ENCODE measurements at places on chromosomes 11 and 22. TPM values are rescaled to one million over a fixed set of nuclear protein-coding genes. Genes with fewer than 3 reads are reported as not detected.

DNA sequence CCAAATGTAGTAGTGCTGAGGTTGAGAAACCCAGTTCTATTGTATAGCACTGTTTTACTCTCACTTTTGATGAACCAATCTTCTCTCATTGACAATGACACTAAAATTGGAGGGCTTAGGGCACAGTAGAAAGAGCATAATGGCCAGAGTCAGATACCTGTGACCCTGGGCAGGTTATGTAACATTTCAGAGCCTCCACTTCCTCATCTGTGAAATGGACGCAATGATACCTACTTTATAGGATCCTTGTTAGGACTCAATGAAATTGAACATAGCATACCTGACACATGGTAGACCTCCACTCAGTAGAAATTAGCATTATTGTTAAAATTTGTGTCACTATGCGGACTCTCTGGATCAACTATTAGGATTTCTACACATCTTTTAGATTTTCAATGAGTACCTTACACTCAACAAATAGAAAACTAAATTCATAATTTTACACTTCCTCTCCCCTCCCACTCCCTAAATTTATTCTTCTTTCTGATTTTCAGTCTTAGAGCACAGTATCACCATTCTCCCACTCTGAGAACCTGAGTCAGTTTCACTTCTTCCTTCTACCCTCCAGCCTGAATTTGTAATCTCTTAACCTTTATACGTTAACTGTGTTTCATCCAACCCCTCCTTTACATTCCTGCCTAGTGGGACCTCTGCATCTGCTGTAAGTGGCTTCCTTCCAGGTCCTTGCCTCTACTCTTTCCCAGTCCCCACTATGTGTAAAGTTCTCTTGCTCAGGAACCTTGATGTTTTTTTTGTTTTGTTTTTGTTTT, 78.3 kb downstream of the MICAL2 start:
- DNase-seq: no peak

GRCh38 chr11:61787928-61788491, 4.4 kb downstream of the TMEM258 start:
- DNase-seq: no peak

DNA sequence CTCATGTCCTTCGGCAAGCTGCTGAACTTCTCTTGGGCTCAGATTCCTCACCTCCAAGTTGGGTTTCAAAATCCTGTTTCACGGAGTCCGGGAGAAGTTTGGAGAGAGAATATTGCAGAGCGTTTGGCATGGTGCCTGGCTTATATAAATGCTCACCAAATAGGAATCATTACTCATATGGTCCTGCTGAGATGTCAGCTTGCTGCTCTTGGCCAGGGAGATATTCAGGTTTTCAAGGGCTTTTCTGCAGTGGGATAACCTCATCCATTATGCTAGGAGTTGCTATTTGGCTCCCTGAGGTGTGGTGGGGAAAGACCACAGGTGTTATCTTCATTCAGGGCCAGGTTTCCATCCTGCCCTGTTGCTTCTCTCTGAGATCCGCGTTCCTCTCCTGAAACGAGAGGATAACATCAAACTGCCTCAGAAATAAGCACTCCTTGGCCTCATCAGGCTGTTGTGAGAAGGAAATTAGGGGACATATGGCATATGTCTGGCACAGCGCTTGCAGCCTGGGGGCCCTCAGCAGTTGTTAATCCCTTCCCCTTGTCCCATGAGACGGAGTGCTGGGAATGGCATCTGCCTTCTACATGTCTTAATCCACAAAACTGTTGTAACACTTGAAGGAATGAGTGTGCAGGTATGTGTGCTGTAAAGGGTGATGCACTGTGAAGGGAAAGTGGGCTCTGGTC, 29.9 kb upstream of the ACER3 start:
- DNase-seq: no peak

DNA sequence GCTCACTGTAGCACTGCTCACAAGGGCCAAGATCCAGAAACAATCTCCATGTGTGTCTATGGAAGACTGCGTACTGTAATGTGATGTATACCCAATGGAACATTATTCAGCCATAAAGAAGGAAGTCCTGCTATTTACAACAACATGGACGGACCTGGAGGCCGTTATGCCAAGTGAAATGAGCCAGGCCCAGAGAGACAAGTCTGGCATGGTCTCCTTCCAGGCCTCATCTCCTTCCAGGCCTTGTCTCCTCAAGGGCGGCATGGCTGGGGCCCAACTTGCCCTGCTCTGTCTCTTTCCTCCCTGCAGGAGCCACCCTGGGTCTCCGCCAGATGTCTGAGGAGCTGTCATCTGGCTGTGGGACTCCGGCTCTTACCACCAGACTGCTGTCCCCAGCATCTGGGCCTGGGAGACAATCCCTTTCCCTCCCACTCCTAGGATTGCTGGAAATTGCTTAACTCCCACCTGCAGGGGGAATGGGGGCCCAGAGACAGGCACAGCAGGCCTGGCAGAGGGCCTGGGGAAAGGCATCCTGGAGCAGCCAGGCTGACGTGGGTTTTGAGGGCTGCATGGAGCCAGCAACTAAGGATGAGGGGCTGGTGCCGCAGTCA, 1326.6 kb downstream of the TBC1D22A start:
- no peak for DNase-seq

DNA sequence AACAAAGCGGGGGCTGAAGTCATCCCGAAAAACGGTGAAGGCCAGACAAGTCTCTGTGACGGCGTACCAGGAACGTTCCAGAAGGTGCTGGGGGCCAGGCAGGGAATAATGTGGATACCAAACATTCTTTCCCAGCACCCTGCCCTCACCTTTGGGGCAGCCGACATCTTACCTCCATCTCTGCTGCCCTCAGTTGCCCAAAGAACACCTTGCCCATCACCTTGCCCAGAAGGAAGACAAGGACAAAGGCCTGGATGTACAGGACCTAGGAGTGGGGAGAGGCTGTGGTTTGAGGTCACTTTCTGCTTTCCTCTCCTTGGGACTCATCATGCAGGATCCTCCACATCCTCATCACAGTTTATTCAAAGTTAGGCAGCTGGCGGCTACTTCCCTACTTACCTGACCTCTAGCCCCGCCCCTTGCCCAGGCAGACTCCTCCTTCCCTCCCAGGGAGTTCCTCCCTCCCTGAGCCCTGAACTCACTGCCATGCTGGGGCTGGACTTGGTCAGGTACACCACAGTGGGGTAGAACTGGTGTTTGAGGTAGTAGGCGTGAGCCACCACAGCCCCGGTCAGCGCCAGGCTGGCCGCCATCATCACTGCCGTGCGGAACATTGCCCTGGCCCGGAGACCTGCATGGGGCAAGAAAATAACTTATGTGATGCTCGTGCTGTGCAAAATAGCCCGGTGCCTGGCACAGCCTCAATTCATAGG, 1.2 kb downstream of the SYVN1 start:
- peak; percentile 85 for DNase-seq

DNA sequence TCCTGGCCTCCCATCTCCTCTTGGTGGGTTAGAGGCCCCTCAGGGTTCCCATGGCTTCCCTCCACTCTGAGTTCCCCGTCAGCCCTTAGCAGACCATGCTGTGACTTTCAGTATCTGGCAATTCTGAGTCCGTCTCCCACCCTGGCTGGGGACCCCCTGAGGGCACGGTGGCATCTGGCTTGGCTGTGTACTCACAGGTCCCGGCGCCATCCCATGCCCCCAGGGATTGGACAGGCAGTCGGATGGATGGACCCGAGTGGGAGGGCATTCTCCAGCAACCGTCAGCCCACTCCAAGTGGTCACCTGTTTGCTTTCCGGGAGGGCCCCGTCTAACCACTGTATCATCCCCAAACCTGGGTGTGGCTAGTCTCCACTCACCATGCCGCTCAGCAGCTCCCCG, 24.0 kb upstream of the ABCC8 start:
- no peak for DNase-seq

DNA sequence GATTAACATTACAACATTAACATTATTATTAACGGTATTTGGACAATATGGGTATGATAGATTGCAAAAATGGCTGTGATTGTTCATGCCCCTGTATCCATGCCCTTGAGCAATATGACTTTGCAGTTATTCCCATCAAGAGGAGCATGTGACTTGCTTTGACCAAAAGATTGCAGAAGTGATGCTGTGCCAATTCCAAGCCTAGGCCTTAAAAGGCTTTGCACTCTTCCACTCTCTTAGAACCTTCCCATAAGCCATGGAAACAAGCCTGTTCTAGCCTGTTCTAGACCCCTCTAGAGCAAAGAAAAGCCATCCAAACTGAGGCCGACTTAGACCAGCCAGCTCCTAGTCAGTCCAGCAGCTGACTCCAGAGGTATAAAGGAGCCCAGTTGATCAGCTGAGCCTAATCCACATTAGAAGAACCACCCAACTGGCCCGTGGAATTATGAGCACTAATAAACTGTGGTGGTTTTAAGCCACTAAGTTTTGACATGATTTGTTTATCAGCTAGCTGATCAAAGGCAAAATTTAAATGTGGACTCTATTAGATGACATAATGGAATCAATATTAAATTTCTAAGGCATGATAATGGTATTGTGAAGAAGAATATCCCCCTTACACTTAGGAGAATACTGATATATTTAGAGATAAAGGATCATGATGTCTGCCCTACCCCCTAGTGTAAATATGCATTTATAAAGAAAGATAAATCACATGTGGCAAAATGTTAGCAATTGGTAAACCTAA, 28.6 kb downstream of the RAB30 start:
- DNase-seq: no peak

- DNase-seq: peak; percentile 10
Observed at GRCh38 chr11:116108161-116108560, 603.9 kb upstream of the CADM1 start.

GRCh38 chr11:15968461-15969130, 387.8 kb downstream of the SOX6 start:
- DNase-seq: no peak

- DNase-seq: no peak
Observed at GRCh38 chr11:118911880-118912741, 13.6 kb downstream of the BCL9L start.

DNA sequence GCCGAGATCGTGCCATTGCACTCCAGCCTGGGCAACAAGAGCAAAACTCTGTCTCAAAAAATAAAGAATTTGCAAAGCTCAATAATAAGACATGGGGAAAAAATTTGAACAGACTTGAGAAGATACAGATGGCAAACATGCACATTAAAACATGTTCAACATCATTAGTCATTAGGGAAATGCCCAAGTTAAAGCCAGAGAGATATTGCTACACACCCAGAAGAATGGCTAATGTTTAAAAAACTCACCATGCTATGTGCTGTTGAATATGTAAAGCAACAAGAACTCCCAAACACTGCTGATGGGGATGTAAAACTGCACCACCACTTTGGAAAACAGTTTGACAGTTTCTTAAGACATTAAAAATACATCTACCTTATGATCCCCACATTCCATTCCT, 12.6 kb downstream of the LRRC75B start:
- no peak for DNase-seq

- peak; percentile 70 for DNase-seq
Observed at GRCh38 chr11:78179459-78180071, 8.9 kb downstream of the KCTD21 start.

- DNase-seq: no peak
Observed at GRCh38 chr11:20881328-20882079, 212.1 kb downstream of the NELL1 start.

- DNase-seq: no peak
Observed at GRCh38 chr11:111737444-111738210, 28.6 kb downstream of the PPP2R1B start.

GRCh38 chr11:16817351-16817750, 78.9 kb downstream of the C11orf58 start:
- no peak for DNase-seq

DNA sequence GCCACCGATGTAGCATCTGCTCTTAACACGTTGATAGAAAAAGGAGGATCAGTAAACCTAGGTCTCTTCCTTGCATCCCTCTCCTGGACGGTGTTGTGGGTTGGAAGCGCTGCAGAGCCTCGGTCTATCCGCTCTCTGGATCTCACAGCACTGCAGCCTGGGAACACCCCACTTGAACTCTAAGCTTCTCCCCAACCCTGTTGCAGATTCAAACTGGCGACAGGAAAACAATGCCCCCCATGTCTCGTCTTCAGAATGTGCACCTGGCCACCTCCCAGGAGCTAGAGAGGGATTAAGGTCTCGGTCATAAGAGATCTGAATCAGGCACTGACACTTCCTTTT, 454 bp downstream of the TMEM218 start:
- no peak for DNase-seq

- DNase-seq: peak; percentile 73
Observed at GRCh38 chr11:100719809-100720221, 32.7 kb downstream of the ARHGAP42 start.

- peak; percentile 77 for DNase-seq
Observed at GRCh38 chr22:31278626-31279326, 13.5 kb downstream of the PIK3IP1 start.

Gene BIK
- total RNA-seq: 0.25 TPM

Gene MRGPRF
- 3.4 TPM for total RNA-seq

Gene HSPB2
- total RNA-seq: 0.13 TPM

Gene USH1C
- total RNA-seq: 1.2 TPM

Gene FAT3
- 0.13 TPM for total RNA-seq

Gene OR5B21
- not detected for total RNA-seq

Gene ACTN3
- not detected for total RNA-seq

Gene LUZP2
- not detected for total RNA-seq

Gene OR5P2
- not detected for total RNA-seq

Gene ZNF214
- 1.8 TPM for total RNA-seq

Gene TYR
- not detected for total RNA-seq

Gene OR5M3
- total RNA-seq: not detected

Gene DRICH1
- 0.18 TPM for total RNA-seq

Gene SLC15A3
- 8.8 TPM for total RNA-seq

Gene TSKU
- total RNA-seq: 547 TPM

Gene GAL3ST1
- 1.4 TPM for total RNA-seq

Measured in left lobe of liver (tissue), 2 donors.